ENCODE measurements at places on chromosomes 4 and X. TPM values are rescaled to one million over a fixed set of nuclear protein-coding genes. Genes with fewer than 3 reads are reported as not detected.

CCDC110 gene
- 0.35 TPM for total RNA-seq

ARR3 gene
- total RNA-seq = not detected

L1CAM gene
- total RNA-seq = 6.0 TPM

RIBC1 gene
- total RNA-seq = 2.1 TPM

DNA sequence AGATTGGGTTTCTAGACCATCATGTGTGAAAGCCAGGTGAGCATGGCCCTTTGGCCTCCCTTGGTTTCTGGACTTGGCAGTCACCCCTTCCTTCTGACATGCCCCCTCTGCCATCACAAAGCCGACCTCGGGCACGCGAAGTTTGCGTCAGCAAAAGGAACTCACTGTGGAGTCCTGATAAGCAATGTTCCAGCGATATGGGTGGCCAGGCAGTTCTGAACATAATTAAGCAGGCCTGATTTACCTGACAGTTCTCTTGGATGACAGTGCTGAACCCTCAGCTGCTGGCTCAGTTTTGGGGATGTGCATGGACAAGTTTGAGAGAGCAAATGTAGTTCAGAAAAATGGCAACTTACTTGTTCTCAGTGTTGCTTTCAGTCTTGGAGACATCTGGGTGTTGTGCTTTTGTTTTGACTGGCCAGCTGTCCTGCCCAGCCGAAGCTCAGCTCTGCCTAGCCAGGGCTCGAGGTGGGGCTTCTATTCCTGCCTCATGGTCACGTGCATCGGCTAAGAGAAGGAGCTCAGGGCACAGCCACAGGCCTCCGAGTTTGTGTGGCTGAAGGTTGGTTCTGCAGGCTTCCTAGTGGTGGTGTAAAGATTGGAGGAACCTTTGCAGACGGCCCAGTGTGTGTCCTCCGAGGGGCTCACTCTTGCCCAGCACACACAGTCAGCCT is 78.3 kb downstream of the CLDN34 start:
- no peak overlapping the region for H3K27ac ChIP-seq
- DNase-seq = no peak
- H3K4me1 ChIP-seq = no peaks in the 10 kb centered on the region
- H3K4me3 ChIP-seq = no peak overlapping the region
- H3K27me3 ChIP-seq = no peaks in the 10 kb centered on the region

- no peak overlapping the region for H3K27ac ChIP-seq
- no peaks in the 10 kb centered on the region for H3K27me3 ChIP-seq
- H3K36me3 ChIP-seq = peaks cover 3% of the 10 kb centered on the region
- DNase-seq = no peak
These were observed 114.6 kb downstream of the ARHGAP10 start for GRCh38 chr4:147846318-147847155.

GRCh38 chrX:17824980-17825379 is 36.1 kb downstream of the RAI2 start:
- no peaks in the 10 kb centered on the region for H3K36me3 ChIP-seq
- no peak for DNase-seq
- H3K27me3 ChIP-seq = no peaks in the 10 kb centered on the region
- H3K27ac ChIP-seq = no peak overlapping the region
